AG04449 (cell line): ENCODE measurements at places on chromosomes 2 and 18.

- no peak for DNase-seq
Measured at GRCh38 chr2:217220228-217221013, 360.6 kb upstream of the TNP1 start.

GRCh38 chr2:223005496-223005895 lies 46.5 kb upstream of the KCNE4 start:
- DNase-seq, result no peak

- no peak for DNase-seq
Measured at GRCh38 chr2:219508971-219509779, 5.1 kb upstream of the ASIC4 start.

DNA sequence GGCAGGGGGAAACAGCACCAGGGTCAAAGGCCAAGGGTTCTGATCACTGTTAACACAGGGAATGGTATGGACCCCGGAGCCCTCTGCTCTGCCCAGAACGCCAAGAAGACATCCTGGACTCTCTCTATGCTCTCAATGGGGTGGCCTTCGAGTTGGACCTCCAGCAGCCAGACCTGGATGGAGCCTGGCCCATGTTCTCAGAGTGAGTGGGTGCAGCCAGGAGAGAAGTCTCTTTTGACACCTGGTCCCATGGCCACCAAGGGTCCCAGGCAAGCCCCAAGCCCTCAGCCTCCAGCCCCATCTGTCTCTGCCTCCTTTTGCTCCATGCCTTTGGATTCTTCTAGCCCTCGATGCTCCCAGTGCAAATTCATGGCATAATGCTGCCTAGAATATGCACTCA lies 4.1 kb downstream of the RUFY4 start:
- no peak for DNase-seq

DNA sequence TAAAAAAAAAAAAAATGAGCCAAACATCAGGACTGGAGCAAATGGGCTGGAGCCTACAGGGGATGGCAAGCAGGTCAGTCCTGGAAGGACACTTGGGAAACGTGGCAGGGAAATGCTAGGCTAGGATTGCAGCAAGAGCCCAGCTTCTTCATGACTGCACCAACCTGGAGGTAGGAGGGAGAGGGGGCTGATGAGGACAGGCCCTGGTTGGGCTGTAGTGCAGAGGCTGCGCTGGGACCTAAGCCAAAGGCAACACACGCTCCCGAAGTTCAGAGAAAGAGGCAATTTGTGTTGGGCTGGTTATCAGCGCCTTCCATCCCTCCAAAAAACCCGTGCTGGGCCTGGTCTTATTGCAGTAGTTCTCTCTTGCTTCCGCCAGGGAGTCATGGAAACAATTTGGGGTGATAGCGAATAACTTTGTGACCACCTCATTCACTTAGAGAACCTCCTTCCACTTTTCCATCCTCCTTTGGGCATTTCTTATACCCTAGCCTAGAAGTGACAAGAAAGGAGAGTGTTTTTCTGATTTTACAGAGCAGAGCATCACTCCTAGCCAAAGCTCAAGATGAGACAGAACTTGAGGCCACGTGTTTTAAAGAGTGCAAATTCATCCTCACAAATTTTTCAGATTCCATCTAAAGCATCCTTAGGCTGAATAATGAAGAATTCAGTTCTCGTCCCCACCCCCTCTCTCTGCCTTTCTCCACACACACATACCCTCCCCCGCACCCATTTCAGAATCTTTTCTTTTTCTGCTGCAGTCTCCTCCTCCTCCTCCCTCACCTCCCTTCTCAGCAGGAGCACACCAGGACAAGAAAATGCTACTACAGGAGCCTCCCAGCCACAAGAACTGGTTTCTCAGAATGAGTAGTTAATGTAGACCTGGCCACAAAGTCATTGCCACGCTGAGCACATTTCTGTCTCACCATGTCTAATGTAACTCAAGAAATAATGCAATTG lies 82.5 kb upstream of the STPG4 start:
- no peak for DNase-seq

DNA sequence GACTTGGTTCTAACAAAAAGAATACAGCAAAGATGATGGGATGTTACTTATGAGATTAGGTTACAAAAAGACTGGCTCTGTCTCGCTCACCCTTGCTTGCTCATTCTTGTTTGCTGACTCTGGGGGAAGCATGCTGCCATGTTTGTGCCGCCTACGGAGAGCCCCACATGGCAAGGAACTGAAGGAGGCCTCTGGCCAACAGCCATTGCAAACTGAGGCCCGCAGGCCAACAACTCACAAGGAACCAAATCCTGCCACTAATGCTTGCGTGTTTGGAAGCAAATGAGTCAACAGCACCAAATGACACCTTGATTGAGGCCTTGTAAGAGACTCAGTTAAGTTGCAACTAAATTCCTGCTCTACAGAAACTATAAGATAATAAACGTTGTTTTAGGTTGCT lies 297.6 kb upstream of the STON1 start:
- DNase-seq, result no peak

GRCh38 chr2:12440731-12441130 lies 276.0 kb upstream of the TRIB2 start:
- DNase-seq, result no peak

- no peak for DNase-seq
Measured at GRCh38 chr18:3345452-3345851, 83.5 kb downstream of the MYL12B start.

DNA sequence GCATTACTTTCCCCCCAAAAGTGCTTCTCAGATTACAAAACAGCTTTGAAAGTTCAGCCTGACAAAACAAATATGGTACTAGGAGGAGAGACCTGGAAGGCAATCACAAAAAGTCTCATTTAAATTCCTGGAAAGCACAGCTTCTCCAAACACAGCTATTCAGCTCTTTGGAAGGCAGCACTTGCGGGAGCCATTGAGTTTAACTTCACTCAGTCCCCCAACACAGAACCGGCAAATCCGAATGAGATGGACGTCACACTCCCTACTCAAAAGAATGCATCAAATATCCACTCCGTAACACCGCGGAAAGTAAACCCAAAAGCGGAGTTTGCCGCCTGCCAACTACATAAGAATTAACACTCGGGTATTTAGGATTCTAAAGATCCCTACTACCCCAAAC lies 638 bp downstream of the ST6GAL2 start:
- DNase-seq, result no peak

GRCh38 chr2:42317486-42317885 lies 43.5 kb downstream of the COX7A2L start:
- no peak for DNase-seq

DNA sequence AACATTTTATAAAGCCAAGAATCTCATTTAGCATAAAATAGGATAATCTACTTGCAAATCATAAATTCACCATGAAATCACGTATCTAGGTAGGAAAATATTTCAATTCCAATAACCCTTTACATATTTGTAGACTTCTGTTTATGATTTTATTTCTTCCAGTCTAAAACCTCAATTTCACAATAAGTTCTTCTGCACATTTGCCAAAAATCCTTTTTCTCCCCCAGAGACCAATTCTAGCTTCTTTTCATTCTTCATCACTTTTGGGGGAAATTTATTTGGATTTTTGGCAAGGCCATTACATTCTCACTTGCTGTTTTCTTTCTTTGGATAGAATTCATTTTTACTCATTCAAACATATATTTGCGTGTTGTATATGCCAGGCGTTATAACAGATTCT lies 86.8 kb downstream of the SPRED2 start:
- DNase-seq, result no peak

DNA sequence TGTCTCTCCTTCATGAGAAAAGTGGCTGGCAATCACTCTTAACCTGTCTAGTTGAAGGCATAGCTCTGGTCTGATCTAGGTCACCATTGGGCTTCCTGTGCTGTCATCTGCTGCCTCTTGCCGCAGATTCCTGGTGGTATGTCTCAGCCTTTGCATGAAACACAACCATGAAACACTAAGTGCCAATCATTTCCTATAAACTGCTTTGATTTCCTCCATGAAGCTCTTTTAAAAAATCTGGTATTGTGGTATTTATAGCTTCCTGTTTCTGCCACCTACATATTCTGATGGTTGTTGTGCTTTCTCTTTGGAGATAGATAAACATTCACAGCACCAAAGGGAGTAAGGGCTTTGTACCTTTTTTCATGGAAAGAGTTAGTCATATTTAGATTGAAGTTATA lies 120.0 kb upstream of the EPC2 start:
- no peak for DNase-seq

GRCh38 chr18:53115876-53116585 lies 776.0 kb downstream of the DCC start:
- no peak for DNase-seq

GRCh38 chr2:63617366-63617765 lies 28.6 kb downstream of the MDH1 start:
- DNase-seq, result no peak

GRCh38 chr2:169361706-169362117 lies 622 bp downstream of the LRP2 start:
- no peak for DNase-seq

DNA sequence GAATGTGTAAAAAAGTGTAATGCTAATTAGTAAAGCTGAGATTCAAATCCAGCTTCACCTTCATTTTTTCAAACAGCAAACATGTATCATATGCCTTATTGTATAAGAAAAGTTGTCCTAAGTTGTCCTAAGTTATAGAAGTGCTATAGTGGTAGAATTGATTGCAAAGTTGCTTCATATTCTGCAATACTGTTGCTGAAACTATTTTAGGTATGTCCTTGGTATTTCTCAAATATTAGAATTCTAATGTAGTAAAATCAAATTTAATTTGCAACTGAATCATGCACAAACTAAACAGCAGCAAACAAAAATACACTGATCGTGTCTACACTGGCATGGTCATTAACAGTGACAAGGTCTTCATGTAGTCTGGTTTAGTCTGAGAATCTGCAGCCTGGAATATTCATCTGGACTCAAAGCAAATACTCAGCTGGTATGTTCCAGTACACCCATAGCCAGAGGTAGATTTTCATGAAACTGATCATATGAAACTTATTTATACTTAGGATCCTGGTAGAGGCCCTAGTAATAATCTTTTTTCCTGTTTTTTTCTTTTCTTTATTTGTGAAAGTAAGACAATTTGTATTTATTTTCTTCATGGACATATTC lies 555.6 kb upstream of the ZEB2 start:
- no peak for DNase-seq
